EH (cell line): ENCODE measurements at places on chromosomes 3 and 15.

DNA sequence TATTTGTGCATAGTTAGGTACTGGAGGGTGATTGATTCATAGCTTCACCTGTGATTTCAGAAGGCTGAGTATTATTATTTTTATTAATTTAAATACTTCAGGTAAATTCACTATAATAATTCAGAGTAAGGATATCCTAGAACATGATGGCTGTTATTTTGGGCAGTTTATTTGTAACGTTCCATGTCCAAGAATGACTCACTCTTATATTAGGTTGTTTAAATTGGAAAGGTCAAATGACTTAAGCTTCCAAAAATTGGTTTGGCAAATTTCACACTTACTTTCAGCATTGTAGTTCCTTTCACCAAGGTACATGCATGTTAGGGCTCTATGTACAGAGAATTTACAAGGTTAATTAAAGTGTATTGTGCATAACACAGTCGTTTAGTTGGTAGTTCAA, 120.2 kb downstream of the EPHA3 start:
- DNase-seq = no peak

GRCh38 chr3:117995842-117996437, 1038.7 kb downstream of the IGSF11 start:
- no peak for DNase-seq

GRCh38 chr3:44969828-44970179, 6.2 kb downstream of the ZDHHC3 start:
- DNase-seq = no peak

DNA sequence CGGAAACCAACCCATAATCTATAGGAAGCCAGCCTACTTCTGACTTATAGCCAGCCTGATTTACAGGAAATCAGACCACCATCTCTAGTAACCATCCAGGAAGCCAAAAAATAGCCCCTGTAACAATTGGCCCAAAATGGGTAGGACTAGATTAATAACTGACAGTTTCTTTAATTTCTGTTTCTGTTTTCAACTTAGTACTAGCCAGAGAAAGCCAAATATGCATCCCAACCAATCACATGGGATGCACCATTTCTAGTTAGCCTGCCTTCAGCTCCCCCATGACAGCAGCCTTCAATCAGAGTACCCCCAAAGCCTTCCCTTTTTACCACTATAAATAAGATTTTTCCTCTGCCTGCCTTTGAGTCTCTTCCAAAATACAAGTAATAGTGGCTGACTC, 239.1 kb upstream of the GADL1 start:
- no peak for DNase-seq

GRCh38 chr15:70023064-70023768, 74.5 kb downstream of the TLE3 start:
- DNase-seq = peak; percentile 89

DNA sequence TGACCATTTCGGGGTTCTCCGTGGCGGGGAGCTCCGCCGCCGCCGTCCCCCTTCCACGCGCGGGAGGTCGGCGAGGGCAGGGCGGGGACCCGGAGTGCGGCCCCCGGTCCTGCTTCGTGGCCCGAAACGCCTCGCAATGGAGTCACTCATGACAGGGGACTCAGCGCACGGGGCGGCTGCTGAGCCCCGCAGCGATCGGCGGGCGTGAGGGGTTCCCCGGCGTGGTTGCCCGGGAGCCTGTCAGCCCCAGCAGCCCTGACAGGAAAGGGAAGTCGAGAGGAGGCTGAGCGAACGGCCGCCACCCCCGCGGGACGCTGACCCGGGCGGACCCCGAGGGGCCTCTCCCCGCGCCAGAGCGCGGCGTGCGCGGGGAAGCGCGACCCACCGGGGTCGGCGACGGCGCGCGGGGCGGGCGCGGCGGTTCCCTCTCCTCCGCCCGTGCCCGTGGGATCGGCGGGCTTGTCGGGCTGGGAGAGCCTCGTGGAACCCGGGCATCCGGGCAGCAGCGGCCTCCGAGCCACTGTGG, 564 bp upstream of the PIGZ start:
- DNase-seq = peak; percentile 44

- DNase-seq = peak; percentile 88
Measured at GRCh38 chr15:62779036-62779770, 263.3 kb upstream of the TPM1 start.

DNA sequence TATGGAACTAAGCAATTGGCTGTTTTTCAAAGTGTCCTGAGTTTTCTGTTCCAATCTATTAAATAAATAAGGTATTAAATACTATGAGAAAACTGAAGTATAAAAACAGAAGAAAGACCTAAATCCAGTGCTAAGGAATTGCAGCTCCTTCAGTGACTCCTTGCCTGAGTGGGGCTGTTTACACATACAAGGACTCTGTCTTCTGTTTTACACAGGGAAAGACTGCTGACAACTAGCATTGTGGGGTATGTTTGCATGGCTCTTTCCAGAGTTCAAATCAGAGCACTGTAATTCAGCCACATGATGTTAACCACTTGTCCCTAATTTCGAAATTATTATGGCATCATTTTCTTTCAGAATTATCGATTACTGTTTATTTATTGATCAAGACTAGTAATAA, 31.3 kb upstream of the MEIS2 start:
- no peak for DNase-seq

GRCh38 chr3:186520431-186520830, 23.7 kb downstream of the CRYGS start:
- no peak for DNase-seq

DNA sequence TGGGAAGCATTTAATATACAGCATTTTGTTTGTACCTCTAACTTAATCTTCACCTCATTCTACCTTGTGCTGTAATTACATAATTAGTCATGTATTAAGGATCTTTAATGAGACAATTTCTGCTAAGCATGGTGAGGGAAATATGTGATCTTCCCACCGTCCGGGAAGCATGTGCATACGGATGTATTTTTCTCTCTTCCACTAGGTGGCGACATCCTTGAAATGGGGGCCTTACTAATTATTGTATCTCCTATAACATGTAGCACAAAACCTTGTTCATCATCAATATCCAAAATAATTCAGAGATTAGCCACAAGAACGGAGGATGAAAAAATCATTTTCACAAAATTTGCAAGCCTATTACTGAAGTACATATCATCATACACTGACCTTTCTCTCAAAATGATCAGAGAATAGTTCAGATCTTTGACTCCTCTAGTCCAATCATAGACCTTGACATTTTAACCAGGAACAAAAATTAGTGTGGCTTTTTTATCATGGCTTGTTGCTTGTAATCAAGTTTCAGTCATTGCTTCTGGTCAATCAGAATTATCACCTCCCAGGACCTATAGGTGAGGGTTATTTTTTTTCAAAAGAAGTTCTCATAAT, 148.9 kb upstream of the GBE1 start:
- peak; percentile 39 for DNase-seq

GRCh38 chr3:64992530-64993285, 304.9 kb upstream of the ADAMTS9 start:
- DNase-seq = no peak

DNA sequence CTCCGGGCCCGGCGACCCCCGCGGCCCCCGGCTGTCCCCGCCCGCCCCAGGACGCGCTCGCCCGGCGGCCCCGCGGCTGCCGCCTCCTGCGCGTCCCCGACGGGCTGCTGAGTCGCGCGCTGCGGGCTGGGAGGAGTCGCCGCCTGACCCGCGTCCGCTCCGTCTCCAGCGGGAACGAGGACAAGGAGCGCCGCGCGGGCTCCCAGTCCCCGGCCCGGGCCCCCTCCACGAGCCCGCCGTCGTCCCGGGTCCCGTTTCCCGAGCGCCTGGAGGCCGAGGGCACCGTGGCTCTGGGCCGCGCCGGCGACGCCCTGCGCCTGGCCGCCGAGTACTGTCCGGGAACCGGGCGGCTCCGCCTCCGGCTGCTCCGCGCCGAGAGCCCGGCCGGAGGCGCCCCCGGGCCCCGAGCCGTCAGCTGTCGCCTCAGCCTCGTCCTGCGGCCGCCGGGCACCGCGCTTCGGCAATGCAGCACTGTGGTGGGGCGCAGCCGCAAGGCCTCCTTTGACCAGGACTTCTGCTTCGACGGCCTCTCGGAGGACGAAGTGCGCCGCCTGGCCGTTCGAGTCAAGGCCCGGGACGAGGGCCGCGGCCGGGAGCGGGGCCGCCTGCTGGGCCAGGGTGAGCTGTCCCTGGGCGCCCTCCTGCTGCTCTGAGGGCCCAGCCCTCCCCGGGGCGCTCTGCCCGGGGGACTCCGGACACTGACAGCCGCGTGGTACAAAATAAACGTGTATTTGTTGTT, 1.5 kb downstream of the C2CD4A start:
- DNase-seq = peak; percentile 51

DNA sequence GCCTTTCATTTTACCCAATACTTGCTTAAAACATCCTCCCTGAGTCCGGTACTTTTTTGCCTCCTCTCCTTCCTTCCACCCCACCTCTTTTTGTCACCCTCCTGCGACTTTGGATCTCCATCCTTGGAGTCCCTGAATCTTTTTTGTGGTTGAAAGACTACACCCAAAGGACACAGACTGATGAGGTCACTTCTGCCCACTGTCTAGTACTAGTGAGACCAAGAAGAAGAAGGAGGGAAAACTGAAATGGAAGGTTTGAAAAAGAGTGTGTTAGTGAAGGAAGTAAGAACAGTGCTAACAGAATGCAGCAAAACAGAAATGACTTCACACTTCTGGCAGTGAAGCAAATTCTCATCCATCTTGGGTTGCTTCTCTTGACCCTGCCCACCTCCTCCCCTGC, 6.6 kb downstream of the B3GNT5 start:
- DNase-seq = no peak

DNA sequence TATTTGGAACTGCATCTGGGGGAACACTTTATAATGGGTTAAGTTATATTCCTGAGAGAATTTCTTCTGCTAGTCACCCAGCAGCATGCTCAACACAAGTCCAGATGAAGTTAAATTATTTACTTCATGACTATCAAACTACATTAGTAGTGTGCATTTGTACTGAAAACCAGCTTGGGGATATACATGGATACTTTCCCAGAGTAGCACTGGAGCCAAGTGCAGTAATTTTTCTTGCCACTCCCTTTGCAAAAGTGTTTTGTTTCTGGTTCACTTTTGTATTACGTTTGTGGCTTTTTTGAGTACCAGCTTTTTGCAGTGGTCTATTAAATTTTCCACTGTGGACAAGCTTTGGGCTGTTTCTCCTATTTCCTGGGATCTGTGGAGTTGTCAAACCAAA, 243.0 kb downstream of the AGBL1 start:
- no peak for DNase-seq

GRCh38 chr3:111732252-111732879, 126.7 kb upstream of the PHLDB2 start:
- no peak for DNase-seq

- DNase-seq = peak; percentile 94
Measured at GRCh38 chr15:75718328-75718727, 5.7 kb upstream of the CSPG4 start.

GRCh38 chr3:1088503-1088902, 4.3 kb upstream of the CNTN6 start:
- DNase-seq = no peak

DNA sequence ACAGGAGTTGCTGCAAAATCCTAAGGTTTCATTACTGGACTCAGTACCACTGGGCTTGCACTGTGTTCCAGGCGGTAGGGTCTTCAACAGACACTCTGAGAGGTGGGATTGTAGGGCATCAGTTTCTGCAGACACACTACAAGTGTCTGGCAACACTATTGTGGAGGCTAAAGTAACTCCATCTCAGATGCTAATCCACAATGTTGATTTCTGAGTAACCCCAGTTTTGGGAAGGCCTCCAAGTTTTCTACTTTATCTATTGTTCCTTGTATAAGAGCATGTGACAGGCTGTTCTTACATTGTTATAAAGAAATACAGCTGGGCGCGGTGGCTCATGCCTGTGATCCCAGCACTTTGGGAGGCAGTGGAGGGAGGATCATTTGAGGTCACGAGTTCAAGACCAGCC, 2.5 kb upstream of the ABHD5 start:
- DNase-seq = no peak

DNA sequence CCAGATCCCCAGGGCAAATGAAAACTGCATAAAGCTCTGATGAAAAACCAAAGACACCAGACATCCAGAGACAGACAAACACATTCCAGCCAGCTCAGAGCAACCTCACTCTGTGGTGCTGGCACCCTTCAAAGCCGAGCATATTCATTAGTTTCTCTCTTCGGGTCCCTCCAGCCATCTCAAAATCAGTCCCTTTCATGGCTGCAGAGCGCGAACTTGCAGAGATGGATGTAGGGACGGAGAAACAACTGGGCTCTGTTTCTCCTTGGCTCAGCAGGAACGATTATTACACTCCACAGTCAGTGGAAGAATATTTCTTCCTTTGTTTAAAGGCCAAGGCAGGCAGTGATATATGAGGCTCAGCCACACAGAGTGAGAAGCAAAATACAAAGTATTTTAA, 50.4 kb upstream of the SYN2 start:
- DNase-seq = no peak
